M059J (cell line): ENCODE measurements at places on chromosomes 1 and 21. TPM values are rescaled to one million over a fixed set of nuclear protein-coding genes. Genes with fewer than 3 reads are reported as not detected.

Gene TDRD10
- total RNA-seq, result not detected in 2 replicates

DNA sequence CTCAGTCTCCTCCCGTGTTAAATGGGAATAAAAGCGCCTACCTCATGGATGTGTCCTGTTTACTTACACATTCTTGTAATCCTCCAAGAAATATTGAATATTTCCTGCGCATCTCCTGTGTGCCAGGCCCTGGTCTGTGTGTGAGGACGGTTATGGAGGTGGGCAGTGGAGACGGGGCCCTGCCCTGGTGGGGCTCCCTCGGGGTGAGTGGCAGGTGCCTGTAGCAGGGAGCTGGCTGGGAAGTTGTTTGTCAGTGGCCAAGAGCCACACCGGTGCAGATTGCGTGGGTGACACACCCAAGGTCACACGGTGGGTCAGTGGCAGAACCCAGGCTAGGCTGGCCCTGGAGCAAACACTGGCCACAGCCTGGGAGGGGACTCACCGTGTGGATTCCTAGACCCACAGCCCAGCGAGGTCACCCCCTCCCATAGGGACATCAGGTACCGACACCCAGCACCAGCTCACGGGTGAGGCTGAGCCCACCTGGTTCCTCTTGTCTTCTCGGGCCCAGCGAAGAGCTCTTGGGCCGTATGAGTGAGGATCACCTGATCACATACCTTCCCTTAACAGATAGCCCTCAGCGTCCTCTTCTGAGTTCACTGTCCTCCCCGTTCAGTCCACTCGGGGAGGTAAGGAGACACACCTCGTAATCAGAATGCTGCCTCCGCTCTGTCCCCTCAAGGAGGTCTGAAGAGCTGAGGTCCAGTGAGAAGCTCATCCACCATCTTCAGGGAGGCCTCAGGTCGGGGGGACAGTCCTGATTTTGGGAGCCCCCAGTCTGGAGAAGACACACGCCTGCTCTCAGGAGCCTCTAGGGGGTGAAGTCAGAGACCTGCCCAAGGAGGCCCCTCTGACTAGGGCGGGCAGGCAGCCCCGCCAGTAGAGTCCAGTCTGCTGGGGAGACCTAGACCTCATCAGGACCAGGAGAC is 349.6 kb downstream of the MATN1 start:
- no peak for DNase-seq

Gene PPCS
- 60.5 and 81.7 TPM in 2 replicates for total RNA-seq

DNA sequence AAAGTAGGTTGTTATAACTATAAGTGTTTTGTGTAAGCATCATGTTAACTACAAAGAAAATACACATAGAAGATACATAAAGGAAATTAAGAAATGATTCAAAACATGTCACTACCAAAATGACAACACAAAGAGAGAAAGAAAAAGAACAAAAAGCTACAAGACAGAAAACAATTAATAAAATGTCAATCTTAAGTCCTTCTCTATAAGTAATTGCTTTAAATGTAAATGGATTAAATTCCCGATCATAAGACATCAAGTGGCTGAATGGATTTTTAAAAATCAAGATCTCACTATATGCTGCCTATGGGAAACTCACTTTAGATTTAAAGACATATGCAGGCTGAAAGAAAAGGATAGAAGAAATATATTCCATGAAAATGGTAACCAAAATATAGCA is 232.3 kb upstream of the NFIA start:
- no peak for DNase-seq
